ENCODE measurements at places on chromosomes 2 and 18.

- DNase-seq: no peak
Observed at GRCh38 chr18:22349317-22349898, 68.3 kb downstream of the CTAGE1 start.

DNA sequence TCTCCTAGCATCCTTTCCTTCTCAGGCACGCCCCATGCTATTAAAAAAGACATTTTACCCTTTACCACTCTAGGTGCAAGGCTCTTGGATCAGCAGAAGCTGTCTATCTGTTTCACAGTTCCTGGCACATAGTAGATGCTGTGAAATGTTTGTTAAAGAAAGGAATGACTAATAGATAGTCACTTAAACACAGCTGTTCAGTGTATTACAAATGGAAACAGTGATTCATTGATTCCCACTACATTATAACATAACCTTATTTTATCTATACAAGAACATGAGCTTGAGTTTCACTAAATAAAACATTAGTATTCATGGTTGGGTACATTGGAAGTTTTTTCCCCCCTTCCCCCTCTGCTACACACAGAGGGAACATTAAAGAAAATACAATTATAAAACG is 142.1 kb downstream of the ASXL3 start:
- no peak for DNase-seq

DNA sequence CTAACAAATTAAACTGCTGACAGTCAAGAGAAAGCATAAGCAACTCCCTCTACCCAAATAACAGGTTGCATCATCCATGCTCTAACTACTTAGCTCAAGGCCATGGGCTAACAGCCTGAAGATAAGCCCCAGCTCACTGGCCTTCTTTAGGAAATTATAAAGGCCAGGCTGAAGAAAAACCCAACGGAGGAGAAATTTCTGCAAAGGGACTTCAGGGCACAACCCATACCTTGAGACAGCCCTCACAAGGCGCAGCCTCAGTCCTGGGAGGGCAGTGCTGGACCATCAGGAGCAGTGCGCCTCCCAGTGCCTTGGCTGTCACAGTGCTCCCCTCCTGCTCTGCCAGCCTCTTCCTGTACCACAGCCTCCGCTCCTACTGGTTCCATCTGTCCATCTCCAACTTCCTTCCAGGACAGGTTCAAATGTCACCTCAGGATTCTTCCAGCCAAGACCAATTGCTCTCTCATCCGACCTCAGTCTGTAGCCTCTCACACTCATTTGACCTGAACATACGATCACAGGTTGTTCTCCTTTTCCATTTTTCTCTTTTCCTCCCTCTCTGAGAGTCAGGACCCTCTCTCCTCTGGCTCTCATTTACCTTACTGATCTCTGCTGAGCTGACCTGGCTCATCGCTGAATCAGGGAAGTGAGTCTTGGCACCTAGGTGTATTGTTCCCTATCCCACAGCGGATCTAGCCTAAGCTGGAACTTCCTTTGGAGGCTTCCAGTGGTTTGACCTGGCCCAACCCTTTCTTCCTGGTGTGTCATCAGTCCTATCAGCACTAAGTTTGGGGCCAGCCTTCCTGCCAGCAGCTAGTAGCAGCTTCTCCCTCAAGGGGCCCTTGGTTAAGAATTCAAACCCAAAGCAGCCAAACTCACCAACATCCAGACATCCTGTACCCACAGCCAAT is 1.9 kb downstream of the MCFD2 start:
- DNase-seq: peak; percentile 61

DNA sequence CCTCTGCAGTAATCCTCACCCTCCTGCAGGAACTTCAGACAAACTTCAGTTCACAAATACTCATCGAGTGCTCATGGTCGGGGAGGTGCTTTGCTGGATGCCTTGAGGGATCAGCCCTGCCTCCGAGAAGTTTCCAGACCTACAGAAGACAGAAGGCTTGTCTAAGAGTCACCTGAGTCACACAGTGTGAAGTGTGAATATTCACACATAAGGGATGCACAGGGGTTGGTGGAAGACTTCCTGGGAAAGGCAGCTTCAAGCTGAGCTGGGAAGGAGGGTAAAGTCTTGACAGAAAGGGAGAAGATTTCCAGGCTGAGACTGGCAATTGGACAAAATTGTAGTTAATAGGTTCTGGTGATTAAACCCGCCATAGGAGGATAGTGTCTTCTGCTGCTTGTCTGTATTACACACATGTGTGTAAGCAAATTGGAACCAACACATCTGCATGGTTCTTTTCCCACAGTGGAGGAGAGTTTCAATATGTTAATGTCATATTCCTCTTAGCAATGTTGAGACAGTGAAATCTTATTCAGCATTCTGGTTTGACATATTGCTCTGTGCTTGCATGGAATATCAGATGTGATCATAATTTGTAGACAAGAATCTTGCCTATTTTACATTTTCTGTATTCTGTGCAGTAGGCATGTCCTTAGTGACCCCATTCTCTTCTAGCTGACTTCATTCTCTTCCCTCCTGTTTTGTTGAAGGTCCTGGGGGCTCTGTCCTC is 34.7 kb upstream of the ZNF396 start:
- no peak for DNase-seq

GRCh38 chr2:51812138-51812866 is 780.4 kb upstream of the NRXN1 start:
- DNase-seq: no peak
